ENCODE measurements at places on chromosomes 4 and X.
A peak's percentile ranks its signal among the peaks of the same experiment; 100 is the strongest.

DNA sequence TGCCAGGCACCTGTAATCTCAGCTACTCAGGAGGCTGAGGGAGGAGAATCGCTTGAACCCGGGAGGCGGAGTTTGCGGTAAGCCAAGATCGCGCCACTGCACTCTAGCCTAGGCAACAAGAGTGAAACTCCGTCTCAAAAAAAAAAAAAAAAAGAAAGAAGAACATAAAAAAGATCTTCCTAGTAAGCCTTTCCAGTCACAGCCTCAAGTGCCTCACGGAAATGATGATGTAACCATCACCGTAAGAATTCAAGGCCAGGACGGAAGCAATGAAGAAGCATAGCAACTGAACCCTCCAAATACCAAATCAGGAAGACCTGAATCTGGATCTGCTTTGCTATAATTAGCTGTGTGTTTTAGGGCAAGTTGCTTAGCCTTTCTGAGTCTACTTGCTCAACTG lies 28.8 kb downstream of the RBM47 start:
- DNase-seq, result no peak

DNA sequence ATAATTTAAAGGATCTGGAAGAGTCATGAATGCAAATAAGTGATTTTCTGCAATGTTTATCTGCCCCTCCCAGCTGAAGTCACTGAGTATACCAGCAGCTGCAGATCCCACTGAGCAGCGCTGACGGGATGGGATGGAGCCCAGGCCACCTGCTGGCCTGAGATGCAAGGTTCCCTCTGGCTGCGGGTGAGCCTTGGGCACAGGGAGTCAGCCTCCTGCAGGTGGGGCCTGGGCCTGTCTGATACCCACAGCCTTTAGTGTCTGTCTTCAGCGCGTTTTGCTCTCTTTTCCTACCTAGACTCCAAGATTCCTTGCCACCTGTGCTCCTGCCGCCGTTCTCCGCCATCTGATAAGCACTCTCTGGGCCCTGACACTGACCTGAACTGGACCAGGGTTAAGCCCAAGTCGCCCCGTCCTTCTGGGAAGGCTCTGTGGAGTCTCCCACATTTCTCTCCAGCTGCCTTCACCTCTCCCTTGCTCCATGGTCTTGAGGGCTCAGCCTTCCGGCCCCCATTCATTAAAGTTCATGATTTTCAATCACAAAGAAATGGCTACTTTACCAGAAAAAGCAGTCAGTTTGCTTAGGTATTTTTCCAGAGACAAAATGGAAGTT lies 223.1 kb upstream of the FAT1 start:
- peak; percentile 69 for DNase-seq

GRCh38 chrX:136574548-136574947 lies 42.5 kb downstream of the VGLL1 start:
- no peak for DNase-seq

GRCh38 chrX:64338296-64338695 lies 57.0 kb downstream of the MTMR8 start:
- peak; percentile 3 for DNase-seq

DNA sequence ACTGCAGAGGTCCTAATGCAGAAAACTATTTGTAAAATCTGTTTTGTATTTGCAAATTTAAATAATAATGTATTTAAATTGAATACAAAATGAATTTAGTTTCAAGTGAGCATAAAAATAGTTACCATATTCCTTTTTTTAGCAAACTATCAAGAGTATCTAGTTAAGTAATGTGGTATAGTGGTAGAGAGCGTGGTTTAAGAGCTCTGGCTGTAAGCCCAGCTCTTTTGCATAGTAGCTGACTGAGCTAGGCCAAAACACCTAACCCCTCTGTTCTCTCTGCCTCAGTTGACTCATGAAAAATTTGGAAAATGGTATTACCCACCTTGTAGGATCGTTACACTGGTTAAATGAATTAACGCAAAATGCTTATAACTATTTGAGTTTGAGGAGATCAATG lies 18.1 kb upstream of the ADAD1 start:
- no peak for DNase-seq

- DNase-seq, result no peak
Measured at GRCh38 chr4:158056689-158057245, 116.1 kb downstream of the GASK1B start.

DNA sequence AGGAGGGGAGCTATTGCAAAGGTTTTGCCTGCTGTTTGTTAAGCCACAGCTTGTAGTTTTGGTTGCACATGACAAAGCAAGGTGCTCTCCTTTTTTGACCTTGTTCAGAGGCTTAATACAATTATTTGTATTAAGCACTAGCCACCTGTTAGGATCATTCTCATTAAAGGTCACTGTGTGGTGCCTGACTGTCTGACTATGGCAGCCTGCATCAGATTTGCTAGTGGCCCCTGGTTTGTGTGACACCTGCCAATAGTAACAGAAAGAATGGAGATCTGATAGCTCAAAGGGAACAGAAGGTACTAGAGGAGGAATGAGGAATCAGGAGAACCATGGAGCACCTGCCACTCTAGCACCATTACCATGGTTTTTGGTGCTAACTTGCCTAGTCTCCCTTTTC lies 102.5 kb downstream of the POLA1 start:
- DNase-seq, result no peak

DNA sequence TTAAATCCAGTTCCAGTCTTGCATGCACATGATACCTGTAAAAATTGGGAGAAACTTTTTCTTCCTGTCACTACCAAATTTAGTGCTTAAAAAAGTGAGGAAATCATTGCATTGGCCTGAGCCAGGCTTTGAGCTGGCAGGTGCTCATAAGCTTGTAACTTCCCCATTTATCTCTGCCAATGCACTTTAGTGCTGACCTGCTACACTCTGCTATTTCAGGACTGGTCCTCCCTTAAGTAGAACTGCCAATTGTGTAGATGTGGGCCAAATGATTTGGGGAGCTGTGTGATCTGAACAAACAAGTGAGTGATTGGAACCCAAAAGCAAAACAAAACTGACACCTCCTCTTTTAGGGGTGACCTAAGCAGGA lies 51.8 kb downstream of the ZNF827 start:
- DNase-seq, result no peak

DNA sequence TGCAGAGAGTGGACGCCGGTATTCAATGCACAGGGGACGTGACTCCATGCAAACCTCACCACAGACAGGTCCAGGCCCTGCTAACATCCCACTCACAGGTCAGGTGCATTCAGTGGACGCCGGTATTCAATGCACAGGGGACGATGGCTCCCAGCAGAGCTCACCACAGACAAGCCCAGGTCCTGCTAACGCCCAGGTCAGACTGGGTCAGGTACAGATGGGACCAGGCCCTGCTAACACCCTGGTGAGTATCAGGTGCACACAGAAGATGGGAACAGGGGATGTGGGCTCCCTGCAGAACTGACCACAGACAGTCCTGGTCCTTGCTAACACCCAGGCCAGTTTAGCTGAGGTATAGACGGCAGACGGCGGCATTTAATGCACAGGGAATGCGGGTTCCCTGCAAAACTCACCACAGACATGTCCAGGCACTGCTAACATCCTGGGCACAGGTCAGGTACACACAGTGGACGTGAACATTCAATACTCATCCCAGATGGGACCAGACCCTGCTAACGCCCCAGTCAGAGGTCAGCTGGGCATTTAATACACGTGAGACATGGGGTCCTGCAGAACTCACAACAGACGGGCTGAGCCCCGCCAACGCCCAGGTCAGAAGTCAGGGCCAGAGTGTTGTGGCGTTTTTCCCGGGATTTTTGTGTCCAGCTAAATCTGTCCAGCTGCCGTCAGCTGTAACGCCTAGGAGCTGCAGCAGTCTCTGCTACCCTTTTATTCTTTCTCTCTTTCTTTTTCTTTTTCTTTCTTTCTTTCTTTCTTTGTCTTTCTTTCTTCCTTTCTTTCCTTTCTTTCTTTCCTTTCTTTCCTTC lies 99.2 kb downstream of the SHOX start:
- no peak for DNase-seq

DNA sequence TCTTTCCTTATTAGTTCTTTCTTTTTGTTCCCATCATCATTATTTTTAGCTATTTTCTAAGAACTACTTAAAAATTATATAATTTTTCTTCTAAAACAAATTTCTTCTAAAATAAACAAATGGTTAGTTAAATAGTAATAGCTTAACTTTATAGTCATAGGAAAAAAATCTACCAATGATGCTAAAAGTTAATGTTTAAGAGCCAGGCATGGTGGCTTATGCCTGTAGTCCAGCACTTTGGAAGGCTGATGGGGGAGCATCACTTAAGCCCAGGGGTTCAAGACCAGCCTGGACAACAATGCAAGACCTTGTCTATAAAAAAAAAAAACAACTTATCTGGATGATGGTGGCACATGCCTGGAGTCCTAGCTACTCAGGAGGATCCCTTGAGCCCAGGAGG lies 127.1 kb upstream of the ANXA3 start:
- DNase-seq, result no peak

DNA sequence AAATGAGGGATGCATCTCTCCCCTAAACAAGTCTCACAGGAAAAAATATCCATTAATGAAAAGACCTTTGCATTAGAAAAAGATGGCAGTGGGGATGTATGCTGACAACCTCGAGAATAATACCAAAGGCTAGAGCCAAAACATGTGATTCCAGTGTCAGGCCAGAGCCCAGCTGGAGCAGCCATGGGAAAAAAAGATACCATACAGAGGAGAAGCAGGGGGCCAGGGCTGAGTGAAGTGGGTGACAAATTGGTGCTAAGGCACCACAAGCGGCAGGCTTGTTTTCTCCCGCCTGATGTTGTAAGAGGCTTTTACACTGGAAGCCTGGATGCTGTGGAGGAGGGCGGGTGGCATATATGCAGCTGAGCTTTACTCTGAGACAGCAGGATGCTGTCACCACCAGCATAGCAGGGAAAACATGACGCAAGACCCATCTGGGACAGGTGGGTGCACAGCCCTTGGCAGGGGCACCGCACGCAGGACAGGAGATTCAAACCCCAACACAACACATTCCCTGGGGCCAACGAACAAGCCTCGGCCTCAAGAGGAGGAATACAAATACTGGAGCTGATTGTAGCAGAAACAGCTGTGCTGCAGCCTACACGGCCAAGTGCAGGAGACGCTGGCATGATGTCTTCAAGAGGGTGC lies 91.9 kb downstream of the TSPAN5 start:
- peak; percentile 40 for DNase-seq

DNA sequence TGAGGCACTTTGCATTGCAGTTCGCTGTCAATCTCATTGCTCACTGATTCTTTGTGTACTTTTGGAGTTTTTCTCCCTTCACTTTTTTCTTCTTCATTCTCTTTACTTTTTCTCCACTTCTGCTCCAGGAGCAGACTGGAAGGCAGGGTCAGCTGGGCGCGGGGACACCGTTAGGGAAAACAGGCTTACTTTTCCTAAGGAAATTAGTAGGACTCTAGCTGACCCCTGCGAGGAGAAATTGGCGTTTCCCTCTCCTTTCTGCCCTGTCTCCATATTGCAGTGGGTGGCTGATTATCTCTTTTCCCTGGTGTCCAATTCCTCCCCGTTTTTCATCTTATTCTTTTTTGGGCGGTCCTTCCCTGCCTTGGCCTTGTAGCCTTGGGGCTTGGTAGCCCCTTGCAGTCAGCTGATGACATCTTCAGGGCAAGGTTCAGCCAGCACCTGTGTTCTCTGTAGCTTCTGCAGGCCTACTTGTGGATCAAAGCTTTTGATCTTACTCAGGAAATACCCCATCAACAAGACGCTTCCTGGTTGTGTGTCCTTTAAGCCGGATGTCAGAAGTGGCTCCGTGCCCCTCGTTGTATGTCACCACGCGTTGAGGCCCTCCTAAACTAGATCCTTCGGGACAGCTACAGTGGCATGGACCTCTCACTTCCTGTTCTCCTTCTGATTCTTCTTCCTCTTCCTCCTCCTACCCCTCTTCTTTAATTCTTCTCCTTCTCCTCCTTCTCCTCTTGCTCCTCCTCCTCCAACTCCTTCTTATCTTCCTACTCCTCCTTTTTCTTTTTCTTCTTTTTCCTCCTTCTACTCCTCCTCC lies 36.1 kb downstream of the NBDY start:
- DNase-seq, result no peak

DNA sequence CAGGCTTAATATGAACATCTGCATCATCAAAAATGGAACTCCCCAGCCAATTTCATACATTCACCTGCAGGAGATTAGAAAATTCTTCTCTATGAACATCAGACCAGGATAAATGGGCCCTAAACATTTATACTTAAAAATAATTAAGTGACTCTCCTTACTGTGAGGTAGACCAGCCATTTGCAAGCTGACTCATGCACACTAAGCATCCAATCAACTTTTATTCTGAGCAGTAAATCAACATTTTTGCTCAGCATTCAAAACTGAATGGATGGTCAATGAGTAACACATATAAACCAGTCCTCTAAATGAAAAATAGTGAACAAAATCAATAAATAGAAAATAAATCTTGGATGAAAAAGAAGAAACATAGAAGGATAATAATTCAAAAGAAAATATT lies 19.9 kb upstream of the PCDH10 start:
- DNase-seq, result no peak

DNA sequence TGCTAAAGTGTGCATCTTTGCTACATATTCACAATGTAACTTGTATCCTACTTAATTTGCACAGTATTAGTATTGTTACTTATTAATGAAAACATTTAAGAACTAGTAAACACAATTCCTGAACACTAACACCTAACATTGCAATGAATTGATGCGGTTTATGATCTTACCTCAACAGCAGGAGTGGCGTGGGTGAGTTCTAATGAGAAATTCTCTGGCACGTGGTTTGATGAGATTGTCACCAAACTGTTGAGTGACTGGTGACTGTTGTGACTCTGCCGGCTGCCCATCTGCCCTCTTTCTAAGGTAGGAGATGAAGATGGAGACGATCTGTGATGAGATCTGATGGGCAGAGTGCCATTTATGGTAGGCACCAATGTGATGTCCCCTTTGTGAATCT lies 2.9 kb downstream of the PCDH18 start:
- no peak for DNase-seq

DNA sequence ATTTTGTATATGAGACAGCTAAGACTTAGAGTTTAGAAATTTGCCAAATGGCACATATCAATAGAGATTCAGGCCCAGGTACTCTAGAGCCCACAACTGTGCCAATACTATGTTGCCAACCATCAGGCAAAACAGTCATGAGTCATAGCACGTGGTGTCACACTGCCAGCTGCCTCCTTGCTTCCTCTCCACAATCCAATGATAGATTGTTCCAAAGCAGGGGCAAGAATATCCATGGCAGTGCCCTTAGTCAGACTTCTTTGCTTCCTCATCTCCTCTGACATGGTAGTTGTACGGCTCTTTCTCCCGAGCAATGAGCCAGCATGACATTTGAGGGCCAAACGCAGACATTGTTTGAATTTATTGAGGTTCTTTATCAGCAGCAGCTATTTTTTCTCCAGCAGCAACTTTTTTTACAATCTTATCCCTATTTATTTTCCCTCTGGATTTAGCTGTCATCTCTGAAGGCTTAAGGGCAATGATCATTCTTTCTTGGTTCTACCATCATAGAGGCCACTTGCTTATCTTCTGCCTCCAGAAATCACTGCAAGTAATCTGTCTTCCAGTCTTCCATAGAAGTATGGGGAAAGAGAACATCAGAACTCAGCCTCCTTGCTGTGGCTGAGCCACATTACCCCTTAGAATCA lies 169.7 kb downstream of the COL4A6 start:
- DNase-seq, result peak; percentile 63
